NCI-H2029 treated with DMSO at 0.1 percent for 48 hours (cell line): ENCODE measurements at places on chromosomes 16 and 17.

DNA sequence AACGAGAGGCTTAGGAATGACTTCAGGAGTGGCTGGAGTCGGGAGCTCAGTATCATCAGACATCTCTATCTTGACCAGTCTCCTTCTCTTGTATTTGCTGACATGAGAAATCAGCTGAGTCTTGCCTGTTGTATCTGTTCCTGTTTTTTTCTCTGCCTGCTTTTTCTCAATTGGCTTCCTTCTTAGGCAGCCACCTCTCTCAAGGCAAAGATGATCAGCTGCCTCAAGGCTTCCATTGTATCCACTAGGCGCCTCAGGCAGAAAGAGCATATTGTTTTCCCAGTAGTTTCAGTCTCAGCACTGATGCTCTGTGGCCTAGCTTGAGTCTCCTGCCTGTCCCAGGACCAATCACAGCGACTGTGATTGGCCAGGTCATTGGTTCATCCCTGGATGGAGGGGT is 306.2 kb downstream of the CPPED1 start:
- DNase-seq = no peak

DNA sequence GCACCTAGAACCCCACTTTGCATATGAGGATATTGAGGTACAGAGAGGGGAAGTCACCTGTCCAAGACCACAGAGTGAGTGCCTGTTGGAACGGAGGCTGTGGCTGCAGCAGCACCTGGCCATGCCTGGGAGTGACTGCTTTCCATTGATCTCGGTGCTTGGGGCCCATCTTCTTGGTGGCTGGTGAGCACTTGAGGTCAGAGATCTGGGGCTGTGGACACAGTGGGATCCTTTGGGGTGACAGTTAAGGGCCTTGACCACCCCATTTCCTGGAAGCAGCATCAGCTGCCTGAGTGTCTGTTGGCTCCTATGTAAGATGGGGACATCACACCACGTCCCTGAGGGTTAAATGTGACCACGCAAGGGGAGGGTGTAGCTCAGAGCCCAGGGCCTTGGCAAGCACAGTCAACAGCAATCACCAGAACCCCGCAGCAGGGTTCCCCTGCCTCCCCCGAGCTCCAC is 111.7 kb downstream of the IRF8 start:
- DNase-seq = no peak

GRCh38 chr16:48622456-48623303 is 12.7 kb upstream of the N4BP1 start:
- DNase-seq = no peak

DNA sequence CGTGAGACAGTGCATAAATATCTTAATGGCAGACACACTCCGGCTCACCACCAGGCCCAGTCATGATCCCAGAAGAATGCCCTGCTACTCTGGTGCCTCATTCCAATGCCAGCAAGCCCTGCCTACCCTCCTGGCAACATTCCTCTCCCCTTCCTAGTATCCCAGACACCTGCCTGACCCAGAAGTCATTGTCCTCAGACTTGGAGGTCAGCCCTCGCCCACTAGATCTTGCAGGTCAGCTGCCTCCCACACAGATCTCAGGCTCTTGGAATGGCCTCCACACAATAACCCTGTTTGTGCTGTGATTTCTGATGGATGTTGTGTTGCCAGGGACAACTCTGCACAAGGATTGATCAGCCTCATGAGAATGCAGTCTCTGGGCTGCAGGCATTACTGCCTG is 1.8 kb upstream of the TEX2 start:
- DNase-seq = no peak

DNA sequence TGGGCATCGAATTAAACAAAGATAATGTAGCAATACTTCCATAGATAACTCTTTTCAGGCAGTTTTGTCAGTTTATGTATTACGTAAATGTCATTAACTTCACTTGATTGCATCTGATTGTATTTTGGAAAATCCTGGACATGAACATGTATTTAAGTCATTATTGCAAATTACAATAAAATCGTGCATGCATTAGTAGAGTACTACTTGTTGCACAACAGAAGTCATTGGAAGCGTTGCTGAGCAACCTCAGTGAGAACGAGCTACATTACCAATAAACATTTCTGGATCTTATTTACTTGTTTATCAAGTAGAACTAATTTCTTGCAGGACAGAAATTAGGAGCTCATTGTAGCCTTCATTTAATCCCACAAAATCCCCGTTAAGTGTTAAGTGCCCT is 6.6 kb downstream of the UNK start:
- DNase-seq = no peak

DNA sequence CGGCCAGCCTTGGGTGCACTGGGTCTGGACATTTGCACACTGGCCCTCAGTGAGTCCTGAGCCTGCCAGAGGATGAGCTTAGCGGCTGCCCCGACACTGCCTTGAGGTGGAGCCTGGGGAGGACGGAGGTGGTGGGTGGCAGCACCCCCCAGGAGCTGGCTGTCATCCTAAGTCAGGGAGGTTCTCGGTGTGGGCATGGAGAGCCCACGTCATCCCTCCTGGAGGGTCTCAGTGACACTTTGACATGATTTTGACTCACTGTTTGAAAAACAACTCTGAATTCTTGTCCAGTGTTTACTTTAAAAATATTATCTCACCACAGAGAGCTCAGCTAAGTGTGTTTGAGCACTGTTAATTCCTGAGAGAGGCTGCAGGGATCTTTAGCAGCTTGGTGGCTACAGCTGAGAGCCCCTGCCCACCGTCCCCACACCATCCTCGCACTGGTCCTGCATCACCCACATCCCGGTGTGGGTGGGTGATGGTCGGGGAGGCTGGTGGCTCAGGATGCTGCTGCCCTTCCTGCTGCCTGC is 63.1 kb downstream of the BANP start:
- DNase-seq = no peak

- no peak for DNase-seq
Observed at GRCh38 chr16:68884401-68884800, 41.1 kb downstream of the TANGO6 start.

GRCh38 chr17:37212179-37212578 is 163.6 kb upstream of the C17orf78 start:
- no peak for DNase-seq

- DNase-seq = no peak
Observed at GRCh38 chr17:74763565-74764387, 12.4 kb downstream of the NAT9 start.

- DNase-seq = no peak
Observed at GRCh38 chr17:55264278-55264644, 499 bp upstream of the HLF start.

DNA sequence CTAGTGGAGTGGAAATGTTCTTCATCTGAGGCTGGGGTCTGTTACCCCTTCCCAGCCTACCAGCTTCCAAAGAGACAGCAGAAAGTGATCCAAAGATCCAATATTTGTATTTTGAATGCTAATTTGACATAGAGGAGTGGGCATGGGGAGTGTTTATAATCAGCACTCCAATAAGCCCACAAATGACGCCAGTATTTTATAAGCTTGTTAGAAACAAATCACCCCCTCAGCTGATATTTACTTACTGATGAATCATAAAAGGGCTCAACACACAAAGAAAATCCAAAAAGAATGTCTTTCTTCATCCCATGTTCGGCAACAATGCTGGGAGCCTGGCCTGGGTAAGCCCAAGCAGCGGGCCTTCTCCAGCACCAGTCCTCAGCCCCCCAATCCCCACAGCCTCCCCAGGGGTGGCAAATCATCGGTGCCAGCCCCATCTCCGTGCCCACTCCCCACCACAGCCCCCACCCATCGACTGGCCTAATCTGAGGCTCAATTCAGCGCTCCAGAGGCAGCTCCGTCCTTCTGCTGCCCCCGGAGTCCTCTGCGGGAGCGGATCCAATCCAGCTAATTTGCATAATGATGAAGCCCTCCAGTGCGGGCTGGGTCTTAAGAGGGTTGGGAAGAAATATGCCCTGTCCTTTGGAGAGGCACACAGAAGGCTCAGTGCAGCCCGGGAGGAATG is 169.5 kb downstream of the C16orf78 start:
- no peak for DNase-seq

DNA sequence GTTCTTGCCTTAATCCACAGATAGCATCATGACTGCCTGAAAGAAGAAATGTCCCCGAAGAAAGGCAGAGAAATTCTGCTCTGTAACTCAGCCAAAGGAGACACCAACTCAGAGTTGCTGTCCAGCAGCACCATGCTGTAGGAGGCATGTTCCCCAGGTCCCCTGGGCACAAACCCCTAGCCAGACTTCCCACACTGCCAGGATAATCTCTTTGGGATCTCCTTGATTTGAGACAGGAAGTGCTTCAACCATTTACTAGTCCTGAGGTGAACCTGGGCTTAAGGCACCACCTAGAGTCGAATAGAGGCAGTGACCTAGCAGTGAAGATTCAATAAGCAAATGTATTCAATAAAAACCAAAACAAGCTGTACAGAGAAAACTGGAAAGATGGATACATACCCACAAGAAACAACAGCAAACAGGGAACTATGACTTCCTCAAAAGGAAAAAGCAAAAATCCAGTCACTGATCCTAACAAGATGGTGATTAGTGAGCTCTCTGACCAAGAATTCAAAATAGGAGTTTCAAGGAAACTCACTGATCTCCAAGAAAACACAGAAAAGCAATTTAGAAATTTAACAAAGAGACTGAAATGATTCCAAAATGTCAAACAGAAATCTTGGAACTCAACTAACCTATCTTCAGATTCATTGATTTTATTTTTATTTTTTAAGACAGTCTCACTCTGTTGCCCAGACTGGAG is 5.7 kb downstream of the OR4D2 start:
- no peak for DNase-seq

DNA sequence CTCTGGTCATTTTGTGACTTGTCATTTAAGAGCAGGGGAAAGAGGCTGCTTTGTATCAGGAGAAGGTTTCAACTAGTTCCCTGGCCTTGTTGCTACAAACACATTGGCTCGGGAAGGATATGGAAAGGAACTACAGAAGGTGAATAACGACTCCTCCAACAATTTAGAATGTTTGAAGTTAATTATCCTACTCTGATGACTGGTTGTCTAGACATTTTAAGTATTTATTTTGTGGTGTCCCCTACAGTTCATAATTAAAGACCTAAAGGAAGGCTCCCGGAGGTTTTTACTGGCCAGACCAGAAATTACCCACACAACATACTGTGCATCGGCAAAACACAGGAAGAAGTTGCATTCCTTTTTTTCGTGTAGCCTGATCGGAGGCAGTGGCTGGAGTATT is 515.8 kb upstream of the SALL1 start:
- no peak for DNase-seq

- DNase-seq = no peak
Observed at GRCh38 chr16:11235703-11235991, 20.4 kb downstream of the SOCS1 start.

- DNase-seq = no peak
Observed at GRCh38 chr16:58502217-58502921, 2.4 kb downstream of the NDRG4 start.

DNA sequence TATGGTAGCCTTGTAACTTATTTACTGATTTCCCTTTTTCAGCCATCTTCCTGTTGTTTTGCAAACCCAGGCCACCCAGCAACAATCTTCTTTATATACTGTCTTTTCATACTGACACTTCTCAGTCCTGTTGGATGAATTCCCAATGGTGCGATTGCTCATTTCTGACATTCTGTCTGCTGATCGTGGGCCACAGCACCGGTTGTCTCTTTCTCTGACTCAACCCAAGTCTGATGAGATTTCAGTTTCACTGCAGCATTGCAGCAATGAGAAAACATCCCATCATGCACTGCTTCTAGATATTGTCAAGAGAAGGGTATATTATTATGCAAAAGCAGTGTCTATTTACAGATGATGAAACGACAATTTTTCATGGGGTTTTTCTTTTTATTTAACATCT is 349.2 kb upstream of the HSBP1 start:
- DNase-seq = no peak

DNA sequence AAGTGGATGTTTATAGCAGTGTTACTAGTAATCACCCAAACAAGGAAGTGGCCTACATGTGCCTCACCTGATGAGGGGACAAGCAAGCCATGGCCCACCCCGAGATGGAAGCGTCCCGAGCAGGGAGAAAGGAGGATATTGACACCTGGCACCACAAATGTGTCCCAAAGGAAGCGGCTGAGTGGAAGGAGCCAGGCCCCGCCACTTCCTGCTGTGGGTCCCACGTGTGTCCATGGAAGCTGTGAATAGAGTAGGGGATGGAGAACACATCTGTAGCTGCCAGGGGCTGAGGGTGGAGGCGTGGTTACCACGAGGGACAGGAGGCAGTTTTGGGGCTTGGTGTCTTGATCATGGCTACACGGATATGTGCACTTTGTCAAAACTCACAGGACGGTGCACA is 49.2 kb downstream of the KCNJ12 start:
- DNase-seq = no peak

DNA sequence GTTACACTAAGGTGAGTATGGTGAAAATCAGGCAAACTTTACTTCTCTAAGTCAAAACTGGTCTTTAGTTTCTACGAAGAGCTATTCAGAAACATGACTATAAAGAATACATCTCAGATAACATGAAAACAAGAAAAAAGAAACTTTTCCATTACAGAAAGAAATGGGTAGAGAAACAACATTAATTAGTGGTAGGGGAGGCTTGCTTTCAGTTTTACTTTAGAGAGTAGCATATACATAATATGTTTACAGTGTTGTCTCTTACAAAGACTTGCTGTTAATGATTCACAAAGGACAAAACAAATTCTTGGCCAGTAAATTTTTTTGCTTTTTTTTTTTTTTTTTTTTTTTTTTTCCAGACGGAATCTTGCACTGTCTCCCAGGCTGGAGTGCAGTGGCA is 34.2 kb downstream of the CRLF3 start:
- DNase-seq = no peak

DNA sequence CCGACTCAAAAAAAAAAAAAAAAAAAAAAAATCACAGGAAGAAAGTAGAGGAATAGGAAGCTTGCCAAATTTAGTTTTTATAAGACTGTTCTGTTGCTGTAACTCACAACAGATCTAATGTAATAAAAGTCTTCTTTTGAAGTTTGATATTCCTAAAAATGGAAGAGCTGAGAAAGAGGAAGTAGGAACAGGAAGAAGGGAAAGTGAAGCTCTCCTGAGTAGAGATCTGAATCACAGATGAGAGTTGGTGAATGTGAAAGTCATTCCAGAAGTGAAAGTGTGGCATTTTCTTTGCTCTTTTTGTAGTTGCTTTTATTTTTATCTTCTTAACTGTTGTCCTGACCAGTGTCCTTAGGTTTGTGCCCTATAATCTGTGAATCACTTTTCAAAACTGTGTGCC is 2.1 kb downstream of the NMT1 start:
- DNase-seq = no peak

DNA sequence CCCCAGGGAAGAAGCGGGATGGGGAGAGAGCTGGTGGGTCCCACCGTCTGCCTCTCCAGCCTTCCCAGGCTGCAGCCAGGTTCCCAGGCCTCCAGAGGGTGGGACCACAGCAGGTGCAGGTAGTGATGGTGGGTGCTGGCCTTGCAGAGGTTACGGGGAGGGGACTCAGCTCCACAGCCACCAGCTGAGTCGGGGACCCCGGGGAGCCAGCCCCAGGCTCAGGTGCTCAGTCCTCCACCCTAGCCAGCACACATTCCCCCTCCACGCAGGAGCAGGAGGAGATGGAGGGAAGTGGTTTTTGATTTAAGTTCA is 5.0 kb downstream of the TP53I13 start:
- no peak for DNase-seq

- no peak for DNase-seq
Observed at GRCh38 chr17:51251010-51251409, 8.8 kb downstream of the MBTD1 start.
